ENCODE measurements at places on chromosomes 12 and 14. TPM values are rescaled to one million over a fixed set of nuclear protein-coding genes. Genes with fewer than 3 reads are reported as not detected.

SYT10 gene
- not detected for total RNA-seq

CIROP gene
- total RNA-seq = not detected

MIP gene
- not detected for total RNA-seq

NKX2-1 gene
- total RNA-seq = not detected

RPS6KA5 gene
- total RNA-seq = 0.30 TPM

MUCL1 gene
- total RNA-seq = not detected

ISM2 gene
- 0.89 TPM for total RNA-seq

TAS2R31 gene
- total RNA-seq = 10.9 TPM

CLEC12A gene
- not detected for total RNA-seq

DAO gene
- total RNA-seq = not detected

TDRD9 gene
- total RNA-seq = 0.60 TPM

CCDC198 gene
- not detected for total RNA-seq

SLC10A1 gene
- not detected for total RNA-seq

NAP1L1 gene
- 415 TPM for total RNA-seq

CLMN gene
- 0.69 TPM for total RNA-seq

TAC3 gene
- total RNA-seq = not detected

SPIC gene
- not detected for total RNA-seq

PPM1H gene
- 1.2 TPM for total RNA-seq

SOAT2 gene
- total RNA-seq = not detected

KRT8 gene
- total RNA-seq = 226 TPM

TAPBPL gene
- 15.7 TPM for total RNA-seq

VRTN gene
- not detected for total RNA-seq

FOXN4 gene
- not detected for total RNA-seq

RAPGEF3 gene
- total RNA-seq = 6.1 TPM

All from smooth muscle cell of the umbilical artery (primary cell).